Thymus (tissue), 14 donors: ENCODE measurements at places on chromosomes 7 and 10.

DNA sequence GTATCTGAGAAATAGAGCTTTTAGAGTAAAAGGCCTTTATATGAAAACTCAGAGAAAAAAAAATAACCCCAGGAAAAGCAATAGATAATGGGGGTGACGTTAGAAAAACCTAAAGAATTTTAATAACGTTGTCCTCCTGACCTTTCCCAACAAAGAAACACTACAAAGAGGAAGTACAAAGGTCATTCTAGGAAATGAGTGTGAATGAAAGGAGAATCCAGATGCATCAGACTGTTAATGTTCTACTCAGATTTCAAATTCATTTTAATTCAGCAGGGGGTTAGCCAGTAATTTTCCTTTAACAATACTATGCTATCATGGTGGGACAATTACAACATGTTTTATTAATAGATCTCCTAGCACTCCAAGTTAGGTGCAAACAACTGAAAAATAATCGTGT, 73.8 kb upstream of the CDK1 start:
- no peak for DNase-seq

DNA sequence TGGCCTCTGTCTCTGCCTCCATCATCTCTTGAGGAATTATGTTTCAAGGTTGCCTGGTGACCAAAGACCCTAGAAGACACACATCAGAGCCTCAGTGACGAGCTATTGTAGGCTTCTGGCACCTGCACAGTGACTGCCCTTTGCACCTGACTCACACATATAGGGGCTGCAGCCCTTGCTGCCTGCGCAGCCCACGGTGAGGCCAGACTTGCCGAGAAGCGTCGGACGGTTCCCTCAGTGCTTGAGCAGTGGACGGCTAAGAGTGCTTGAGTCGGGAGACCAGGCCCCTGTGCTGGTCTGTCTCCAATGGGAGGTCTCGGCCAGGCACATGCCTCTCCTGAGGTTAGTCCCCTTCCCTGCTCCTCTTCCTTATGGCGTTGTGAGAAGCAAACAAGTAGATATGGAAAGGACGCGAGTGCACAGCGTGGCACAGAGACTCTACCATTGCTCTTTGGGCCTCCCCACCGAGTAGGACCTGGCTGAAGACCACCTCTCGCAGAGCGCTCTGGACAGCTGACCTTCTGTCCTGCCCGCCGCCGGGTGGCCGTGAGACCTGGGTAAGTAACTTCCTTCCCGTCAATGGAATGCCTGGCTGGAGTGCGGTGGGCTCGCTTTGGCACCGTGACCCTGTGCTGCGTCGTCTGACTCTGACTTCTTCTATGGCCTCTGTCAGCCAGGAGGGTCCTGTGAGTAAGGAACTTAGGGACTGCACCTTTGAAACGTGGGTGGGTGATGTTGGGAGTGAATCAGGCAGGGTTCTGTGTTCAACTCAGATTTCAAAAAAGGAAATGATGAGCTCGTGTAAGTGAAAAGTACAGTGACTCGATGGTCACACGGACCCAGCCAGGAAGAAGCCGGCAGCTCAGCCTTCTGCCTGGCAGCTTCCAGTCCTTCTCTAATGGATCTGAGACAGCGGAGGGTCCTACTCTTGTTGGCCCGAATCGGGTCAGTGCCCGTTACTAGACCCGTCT, 33.7 kb downstream of the ZNF775 start:
- DNase-seq: no peak

DNA sequence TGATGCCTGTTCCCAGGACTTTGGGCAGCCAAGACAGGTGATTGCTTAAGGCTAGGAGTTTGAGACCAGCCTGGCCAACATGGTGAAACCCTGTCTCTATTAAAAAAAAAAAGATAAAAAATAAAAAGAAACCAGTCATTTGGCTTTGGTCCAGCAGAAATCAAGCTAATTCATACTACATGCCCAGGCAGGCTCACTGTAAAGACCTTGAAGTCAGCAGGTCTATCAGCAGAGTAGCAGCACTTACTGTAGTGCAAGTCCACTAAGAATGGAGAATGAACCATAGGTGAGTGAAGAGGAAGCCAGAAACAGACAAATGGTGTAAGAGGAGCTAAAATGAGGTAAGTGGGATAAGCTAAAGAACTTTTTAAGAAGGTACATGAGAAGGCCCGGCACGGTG, 24.7 kb downstream of the PSPH start:
- no peak for DNase-seq

- no peak for DNase-seq
Observed at GRCh38 chr10:70459061-70459773, 17.7 kb upstream of the NODAL start.
